ENCODE measurements at places on chromosomes 3 and 15.

- DNase-seq: no peak
Measured at GRCh38 chr3:111229301-111229700, 157.7 kb downstream of the NECTIN3 start.

DNA sequence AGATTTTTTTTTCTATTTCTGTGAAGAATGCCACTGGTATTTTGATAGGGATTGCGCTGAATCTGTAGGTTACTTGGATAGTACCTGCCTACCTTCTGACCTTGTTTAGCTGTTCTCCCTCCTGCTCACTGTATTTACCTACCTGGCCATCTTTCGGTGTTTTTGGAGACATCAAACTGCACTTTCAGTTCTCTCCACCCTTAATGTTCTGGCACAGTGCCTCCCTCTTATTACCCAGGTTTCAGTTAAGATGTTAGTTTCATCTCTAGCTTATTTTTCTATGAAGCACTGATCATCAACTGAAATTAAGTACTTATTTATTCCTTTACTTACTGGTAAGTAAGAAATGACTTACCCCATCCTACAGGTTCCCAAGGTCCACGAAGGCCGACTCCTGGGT, 74.4 kb upstream of the KLHL25 start:
- DNase-seq: no peak

- no peak for DNase-seq
Measured at GRCh38 chr3:195715583-195716266, 5.1 kb upstream of the MUC20 start.

DNA sequence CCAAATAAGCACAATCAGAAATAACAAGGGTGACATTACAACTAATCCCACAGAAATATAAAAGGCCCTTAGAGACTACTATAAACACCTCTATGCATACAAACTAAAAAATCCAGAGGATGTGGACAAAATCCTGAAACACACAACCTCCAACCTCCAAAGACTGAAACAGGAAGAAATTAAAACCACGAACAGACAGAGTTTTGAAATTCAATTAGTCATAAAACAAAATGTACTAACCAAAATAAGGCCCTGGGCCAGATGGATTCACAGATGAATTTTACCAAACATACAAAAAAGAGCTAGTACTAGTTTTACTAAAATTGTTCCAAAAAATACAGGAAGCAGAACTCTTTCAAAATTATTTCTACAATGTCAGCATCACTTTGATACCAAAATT, 1043.6 kb downstream of the DIPK2A start:
- no peak for DNase-seq
